ENCODE measurements at places on chromosomes 5 and 9. TPM values are rescaled to one million over a fixed set of nuclear protein-coding genes. Genes with fewer than 3 reads are reported as not detected.

GRCh38 chr9:15846611-15847010 is 293.8 kb downstream of the CCDC171 start:
- no peak for DNase-seq

The CDX1 gene
- not detected for total RNA-seq

GRCh38 chr9:87694236-87694755 is 31.6 kb upstream of the CTSL start:
- DNase-seq = no peak

- DNase-seq = no peak
Observed at GRCh38 chr5:68708156-68708841, 385.5 kb upstream of the SLC30A5 start.

DNA sequence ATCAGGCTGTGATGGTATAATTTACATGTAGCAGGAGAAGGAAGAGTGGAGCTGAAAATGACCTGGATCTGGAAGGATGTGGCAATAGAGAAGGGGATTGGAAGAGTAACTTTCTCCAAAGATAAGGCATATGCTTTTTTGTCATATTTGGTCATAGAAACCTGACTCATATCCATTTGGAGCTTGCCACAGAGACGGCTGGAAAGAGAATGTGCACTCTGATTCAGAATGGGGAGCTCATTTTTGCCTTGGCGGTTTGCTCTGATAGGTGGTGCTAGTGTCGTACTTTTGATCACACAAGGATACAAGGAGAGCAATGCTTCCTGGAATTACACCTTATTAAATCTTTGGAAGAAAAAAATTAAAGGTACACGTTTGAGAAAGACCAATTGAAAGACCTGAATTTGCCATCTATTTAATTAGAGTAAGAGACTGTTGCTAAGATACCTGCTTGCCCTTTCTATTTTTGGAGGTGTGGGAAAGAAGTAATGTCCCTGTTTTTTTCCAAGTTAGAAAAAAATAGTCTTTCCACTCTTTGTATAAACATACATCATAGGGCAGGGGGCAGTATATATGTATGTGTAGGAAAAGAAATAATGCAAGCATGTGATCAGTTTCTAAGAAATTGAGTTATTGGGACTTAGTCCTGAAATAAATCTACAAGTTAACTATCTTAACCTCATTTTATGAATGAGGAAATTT is 5.4 kb downstream of the LSM11 start:
- no peak for DNase-seq

GRCh38 chr5:180126716-180127681 is 55.4 kb upstream of the RNF130 start:
- peak; percentile 56 for DNase-seq

DNA sequence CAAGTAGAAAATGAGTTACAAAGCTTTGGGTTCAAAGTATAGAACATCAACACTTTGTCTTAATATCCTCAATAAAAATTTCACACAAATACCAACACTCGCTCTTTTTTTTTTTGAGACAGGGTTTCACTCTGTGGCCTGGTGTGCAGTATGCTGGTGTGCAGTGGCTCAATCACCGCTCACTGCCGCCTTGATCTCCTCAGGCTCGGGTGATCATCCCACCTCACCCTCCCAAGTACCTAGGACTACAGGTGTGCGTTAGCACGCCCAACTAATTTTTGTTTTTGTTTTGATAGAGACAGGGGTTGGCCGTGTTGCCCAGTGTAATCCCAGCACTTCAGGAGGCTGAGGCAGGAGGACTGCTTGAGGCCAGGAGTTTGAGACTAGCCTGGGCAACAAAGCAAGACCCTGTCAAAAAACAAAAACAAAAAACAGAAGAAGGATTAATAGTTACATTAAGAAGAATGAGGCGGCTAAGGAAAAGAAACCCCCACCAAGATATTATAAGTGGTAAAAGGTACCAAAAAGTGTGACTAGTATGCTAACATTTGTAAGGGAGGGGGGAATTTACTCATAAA is 20.3 kb downstream of the FNBP1 start:
- DNase-seq = no peak

GRCh38 chr9:130156672-130157071 is 15.5 kb upstream of the NCS1 start:
- DNase-seq = no peak

DNA sequence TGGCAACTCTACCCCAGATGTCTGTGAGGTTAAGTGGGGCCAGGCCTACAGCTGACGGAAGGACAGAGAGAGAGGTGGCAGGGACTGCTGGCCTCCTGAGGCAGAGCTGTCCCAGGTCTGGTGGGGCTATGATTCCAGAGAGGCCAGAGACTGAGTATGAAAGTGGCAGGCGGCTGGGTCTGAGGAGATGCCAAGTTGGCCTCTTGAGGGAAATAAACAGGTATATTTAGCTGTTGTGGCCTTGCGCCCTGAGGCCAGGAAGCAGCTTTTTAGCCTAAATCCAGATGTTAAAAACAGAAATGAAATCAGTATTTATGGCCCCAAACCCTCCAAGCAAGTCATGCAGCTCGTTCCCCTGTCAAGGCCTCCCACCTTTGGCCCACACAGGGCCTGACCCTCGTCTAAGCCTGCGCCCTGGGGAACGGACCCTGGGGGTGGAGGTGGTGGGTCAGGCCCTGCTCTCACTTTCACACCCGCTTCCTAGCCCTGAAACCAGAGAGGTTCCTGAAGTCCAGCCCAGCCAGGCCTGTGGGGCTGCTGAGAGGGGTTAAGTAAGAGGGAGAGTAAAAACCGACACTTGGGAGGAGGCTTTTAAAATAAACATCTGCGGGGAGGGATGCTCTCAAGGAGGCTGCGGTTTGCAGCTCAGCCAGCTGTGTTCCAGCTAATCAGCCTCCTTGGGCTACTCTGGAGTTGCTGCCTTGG is 18.7 kb downstream of the PCDHGC5 start:
- no peak for DNase-seq

The SLC46A2 gene
- not detected for total RNA-seq

The PALM2AKAP2 gene
- total RNA-seq = 5.6 TPM

The AJM1 gene
- total RNA-seq = 3.3 TPM

GRCh38 chr9:116477584-116478141 is 209.4 kb upstream of the TRIM32 start:
- DNase-seq = no peak
